Upper lobe of right lung (tissue), 1 donor: ENCODE measurements at places on chromosomes 1 and 21. TPM values are rescaled to one million over a fixed set of nuclear protein-coding genes. Genes with fewer than 3 reads are reported as not detected.

KCNE1 gene
- total RNA-seq = 13.6 TPM

SLC9C2 gene
- total RNA-seq = 0.26 TPM

FAM72B gene
- 0.55 TPM for total RNA-seq

PYHIN1 gene
- 2.6 TPM for total RNA-seq

ADAMTSL4 gene
- 99.2 TPM for total RNA-seq

DNA sequence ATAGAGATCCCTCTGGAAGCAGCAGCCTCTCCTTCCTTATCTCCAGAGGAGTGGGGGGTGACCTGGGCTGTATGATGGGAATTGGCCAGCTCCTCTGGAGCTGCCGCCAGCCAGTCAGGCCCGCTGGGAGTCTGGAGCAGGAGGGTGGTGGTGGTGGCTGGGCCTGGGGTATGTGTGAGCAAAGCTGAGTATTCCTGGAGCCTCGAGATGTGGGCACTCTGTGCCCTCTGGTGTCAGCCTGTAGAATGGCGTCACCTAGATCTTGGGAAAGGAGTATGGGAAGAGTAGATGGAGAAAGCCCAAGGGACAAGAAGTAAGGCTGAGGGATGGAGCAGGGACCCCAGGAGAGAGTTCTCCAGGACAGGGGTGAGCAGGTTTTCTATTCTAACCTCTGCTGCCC, 16.0 kb downstream of the VANGL2 start:
- DNase-seq = no peak

GRCh38 chr1:207938016-207938415, 27.1 kb upstream of the CD34 start:
- DNase-seq = no peak

DNA sequence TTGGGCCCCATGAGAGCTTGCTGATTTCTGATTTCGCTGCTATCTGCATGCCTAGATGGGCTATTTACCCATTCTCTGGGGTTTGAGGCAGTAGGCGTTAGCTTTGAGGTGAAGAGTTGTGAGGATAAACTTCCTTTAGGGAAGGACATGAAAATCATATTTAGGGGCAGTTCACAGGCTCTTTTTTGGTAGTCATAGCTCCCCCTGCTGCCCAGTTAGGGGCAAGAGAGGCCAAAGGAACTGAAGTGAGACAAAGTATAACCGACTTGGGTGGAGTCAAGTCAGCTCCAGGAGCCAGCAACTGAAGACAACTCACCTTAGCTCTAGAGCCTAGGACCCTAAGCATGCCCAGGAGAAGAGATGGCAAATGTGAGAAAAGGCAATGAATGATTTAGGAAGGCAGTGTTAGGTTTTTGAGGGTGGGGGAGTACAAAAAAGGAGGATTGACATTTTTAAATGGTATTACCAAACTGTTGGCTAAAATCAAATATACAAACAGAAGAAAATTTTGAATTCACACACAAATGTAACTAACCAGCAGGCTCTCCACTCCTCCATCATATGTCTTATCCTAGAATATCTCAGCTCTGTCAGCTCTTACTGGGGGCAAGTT, 625.2 kb downstream of the LMO4 start:
- no peak for DNase-seq

DNA sequence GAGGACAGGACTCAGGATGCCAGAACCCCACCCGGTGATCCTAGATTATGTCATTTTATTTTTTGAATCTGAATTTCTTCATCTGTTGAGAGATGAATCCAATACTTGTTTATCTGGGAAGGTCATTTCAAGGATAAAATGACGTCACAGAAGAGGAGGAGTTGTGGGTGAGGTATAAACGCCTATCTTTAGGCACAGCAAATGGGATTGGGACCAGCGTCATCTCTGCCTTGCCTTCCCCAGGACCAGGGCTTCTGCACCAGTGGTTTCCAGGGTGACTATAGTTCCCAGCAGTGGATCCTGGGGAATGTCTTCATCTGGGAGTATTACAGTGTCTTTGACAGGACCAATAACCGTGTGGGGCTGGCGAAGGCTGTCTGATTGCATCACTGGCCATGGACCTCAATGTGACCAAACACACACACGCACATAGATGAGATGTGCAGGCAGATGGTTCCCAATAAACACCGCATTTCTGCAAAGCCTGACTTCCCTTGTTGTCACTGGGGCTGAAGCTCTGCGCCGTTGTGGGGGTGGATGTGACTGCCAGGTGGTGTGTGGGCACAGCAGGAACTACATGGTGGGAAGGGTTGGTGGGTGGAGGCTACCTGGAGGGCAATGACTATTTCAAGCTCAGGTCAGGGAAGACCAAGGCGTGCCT, 28.1 kb downstream of the KCNA10 start:
- no peak for DNase-seq
